ENCODE measurements at places on chromosomes 7 and 10.

DNA sequence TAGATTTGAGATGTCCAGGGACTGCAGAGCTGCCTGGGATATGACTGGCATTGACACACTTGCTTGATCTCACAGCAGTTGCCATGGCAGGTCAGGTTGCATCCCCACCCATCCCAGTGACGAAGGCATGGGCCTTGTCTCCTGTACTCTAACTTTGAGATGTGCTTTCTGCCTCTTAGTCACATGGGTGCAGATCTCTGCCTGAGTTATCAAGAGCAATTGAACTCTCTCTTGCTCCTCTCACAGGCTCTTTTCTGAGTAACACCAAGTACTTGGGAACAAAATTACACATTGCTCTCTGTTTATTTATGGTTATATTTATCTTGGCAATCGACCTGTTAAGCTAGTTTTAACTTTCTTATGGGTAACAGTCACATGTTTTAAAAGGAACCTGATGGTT, 237.3 kb downstream of the NSUN6 start:
- DNase-seq, result no peak

GRCh38 chr10:94281654-94282053, 81.1 kb downstream of the NOC3L start:
- no peak for DNase-seq

GRCh38 chr10:98045785-98046389, 15.5 kb upstream of the CRTAC1 start:
- peak; percentile 61 for DNase-seq

GRCh38 chr10:69925111-69925510, 123.4 kb downstream of the COL13A1 start:
- no peak for DNase-seq

- DNase-seq, result no peak
These were observed 83.0 kb downstream of the ARL4A start for GRCh38 chr7:12770227-12770975.

DNA sequence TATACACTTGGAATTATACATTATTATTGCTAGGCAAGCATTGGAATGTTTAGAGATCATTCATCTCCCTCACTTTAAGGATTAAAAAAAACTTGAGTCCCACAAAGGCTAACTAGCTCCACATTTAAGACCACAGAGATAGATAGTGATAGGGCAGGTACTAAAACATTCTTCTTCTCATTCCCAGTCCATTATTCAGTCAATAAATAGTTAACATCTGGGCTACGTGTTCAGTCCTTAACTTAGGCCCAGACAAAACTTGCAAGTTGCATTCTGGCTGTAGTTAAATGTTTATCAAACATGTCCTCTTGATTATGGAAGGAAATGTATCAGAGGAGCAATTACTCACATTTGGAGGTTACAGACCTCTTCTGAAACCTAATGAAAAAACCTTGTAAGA, 2.4 kb downstream of the GNG11 start:
- DNase-seq, result no peak

GRCh38 chr7:50202052-50202555, 102.4 kb upstream of the IKZF1 start:
- no peak for DNase-seq

DNA sequence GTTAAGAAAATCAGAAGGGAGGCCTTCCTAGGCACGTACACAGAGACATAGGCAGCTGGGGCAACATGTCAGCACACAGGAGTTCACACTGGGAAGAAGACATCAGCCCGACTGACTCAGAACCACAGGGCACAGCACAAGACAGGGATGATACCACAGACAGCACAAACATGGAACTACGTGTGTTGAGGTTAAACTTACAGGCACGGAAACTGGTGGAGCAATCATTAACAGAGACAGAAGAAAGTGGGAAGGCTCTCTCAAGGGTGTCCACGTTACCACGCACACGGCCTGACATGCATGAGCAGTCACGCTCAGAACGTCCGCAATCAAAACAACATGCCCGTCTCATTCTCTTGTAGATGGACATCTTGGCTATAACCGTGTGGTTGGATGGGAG, 636.4 kb downstream of the KCNMA1 start:
- no peak for DNase-seq

GRCh38 chr10:17335065-17335464, 107.0 kb downstream of the VIM start:
- no peak for DNase-seq

GRCh38 chr10:50063100-50063499, 4.7 kb upstream of the WASHC2A start:
- DNase-seq, result no peak

DNA sequence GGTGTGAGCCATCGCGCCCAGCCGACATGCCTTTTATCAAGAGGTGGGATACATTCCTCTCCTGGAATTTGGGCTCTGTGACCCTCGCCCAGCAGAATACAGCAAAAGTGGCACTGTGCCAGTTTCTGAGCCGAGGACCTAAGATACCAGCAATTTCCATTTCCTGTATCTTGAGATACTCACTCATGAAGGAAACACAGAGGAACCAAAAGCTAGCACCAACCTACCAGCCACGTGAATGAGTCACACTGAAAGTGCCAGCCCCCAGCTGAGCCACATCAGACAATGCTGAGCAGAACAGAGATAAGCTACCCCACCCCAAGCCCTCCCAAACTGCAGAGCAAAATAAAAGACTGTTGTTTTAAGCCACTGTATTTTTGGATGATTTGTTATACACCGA, 56.3 kb downstream of the CACUL1 start:
- peak; percentile 40 for DNase-seq

GRCh38 chr10:110364531-110364937, 59.8 kb upstream of the SMNDC1 start:
- peak; percentile 48 for DNase-seq

- no peak for DNase-seq
These were observed 411.6 kb downstream of the GFRA1 start for GRCh38 chr10:115861455-115861854.

- DNase-seq, result no peak
These were observed 17.9 kb downstream of the MMP21 start for GRCh38 chr10:125757742-125758141.

- no peak for DNase-seq
These were observed 21.2 kb upstream of the MYO3A start for GRCh38 chr10:25912866-25913265.

- no peak for DNase-seq
These were observed 19.3 kb downstream of the PROSER2 start for GRCh38 chr10:11842411-11842810.

GRCh38 chr7:15015545-15016314, 113.2 kb upstream of the DGKB start:
- peak; percentile 59 for DNase-seq

DNA sequence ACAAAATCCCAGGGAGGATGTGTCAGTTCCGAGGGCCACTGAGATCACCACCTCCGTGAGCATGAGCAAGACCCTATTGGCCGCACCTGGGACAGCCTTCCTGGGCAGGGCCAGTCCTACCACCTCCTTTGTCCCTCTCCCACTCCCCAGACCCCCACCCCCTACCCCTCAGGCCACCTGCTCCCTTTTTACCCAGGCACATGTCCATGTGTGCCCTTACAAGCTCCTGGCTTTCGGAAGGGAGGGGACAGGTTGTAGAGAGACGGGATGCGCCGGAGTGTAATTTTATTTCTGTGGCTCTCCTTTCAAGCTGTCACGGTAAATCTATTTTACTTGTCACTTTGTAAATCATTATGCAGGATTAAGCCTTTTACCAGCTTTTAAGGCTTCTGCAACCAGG, 20.9 kb downstream of the ZMIZ1 start:
- DNase-seq, result no peak

DNA sequence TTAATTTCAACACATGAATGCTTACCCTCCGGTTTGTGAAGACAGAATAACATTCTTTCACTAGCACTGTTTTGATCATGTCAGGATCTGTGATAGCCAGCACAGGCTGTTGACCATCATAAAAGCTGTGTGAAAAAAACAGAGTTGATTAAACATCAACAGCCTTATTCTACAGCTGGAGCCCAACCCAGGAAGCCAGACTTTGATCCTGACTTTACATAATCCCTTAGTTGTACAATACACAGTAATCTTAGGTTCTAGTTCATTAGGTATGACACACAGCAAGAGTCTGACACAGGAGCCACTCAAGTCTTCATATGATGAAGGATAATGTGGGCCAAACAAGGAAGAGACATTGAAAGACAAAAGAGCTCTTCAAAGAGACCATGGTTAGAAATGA, 11.4 kb downstream of the CYP3A4 start:
- no peak for DNase-seq

GRCh38 chr10:71099731-71100361, 112.5 kb upstream of the UNC5B start:
- DNase-seq, result no peak

GRCh38 chr7:132105096-132105495, 471.2 kb downstream of the PLXNA4 start:
- DNase-seq, result no peak

DNA sequence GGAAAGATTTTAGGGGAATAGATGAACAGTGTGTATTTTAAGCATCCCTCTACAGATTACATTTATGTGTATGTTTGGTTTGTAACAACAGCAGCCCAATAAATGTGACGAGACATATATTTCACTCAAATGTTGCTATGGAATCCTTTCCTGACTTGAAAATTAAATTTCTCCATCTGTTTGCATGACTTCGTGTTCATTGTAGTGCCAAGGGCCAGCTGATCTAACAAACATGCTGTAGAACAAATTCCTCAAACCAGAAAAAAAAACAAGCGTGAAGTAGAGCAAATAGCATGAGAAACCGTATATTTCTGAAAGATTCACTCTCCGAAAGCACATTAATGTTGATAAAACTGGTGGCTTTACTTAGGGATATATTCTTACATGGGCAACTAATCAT, 87.8 kb downstream of the NRCAM start:
- no peak for DNase-seq

DNA sequence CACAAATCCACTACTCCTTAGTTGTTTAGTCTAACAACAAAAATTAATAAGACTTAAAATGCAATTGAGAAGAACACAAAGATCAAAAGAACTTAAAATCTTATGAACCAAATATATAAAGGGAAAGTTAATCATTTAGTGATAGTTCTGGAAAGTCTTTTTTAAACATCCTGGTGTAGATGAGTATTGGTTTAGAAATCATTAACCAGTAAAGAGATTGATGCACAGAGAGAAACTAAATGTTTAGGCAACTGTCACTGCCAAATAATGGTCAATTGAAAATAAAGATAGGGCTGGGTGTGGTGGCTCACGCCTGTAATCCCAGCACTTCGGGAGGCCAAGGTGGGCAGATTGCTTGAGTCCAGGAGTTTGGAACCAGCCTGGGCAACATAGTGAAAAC, 44.9 kb downstream of the SP8 start:
- DNase-seq, result no peak

DNA sequence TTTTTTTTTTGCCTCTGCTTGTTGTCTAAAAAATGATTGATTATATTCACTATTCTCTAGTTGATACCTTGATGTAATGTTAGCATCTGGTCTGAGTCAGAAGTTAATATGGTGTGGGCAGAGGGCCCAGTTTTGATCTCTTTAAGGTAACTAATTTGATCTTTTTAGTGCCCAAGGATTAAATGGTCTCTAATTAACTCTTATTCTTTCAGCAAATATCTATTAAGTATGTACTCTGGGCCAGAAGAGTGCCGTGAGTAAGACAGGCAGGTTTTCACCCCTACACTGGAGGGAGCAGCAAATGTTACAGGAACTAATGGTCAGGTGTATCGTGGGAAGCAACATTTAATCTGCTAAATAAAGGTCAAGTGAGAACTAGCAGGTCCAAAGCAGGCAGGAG, 144.6 kb upstream of the COL1A2 start:
- no peak for DNase-seq

DNA sequence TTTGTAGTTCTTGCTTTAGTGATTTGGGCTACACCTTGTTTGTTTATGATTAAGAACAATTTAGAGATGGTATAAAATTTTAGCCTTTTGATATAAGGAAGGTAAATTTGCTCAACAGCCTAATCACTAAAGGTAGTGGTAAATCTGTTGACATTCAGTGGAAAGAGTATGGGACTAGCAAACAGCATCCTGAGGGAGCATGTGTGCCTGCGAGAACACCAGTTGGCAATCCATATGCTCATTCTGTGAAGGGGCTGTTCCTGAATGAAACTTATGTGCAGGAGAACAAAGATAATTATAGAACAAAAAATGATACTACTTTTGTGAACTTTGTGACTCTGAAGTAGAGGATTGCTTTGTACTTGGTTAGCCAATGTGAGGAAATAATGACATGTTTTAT, 44.0 kb downstream of the CAPZA2 start:
- DNase-seq, result no peak

DNA sequence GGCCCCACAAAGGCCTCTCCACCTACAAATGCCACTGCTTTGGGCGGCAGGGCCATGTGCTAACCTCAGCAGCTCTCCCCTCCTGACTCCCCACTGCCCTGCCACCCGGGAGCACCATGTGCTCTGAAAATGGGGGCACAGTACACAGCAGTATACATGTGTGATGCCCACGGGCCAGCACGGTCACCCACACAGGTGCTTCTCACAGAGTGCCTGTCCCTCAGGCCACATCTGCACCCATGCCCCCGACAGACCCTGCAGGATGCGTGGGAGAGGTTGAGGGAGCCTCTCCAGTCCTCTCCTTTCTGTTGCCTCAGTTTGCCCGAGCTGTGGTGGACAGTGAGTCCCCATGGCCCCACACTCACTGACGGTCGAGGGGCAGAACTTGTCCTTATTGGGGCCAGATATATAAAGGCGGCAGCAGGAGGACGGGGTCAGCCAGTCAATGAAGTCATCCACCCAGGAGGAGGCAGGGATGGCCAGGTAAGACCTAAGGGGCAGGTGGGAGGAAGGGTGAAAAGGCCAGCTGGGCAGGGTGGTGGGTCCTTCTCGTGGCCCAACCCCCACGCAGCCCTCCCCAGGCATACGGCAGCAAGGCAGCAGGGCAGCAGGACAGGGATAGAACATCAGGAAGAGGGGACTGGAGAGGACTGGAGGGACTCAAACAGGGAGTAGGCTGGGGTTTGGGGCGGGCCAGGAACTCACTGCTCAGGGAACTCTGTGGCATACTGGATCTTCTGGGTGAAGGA, 19.6 kb downstream of the NPC1L1 start:
- no peak for DNase-seq

GRCh38 chr10:29895456-29895855, 163.9 kb downstream of the JCAD start:
- no peak for DNase-seq

DNA sequence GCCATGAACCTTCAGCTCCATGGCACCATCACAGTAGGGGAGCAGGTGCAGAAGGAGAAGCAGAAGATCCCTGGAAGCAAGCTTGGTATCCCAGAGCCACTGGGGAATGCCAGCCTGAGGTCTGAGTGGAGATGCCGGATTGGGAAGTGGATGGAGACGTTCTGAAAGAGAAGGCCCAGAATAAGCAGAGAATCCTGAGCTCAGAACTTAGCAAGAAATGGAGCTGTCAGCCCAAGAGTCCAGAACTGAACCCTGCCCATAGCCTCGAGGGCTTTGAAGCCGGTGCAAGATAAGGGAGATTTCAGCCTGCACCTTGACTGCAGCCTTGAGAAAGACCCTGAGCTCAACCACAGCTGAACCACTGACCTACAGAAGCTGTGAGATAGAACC, 13.9 kb upstream of the GDF10 start:
- DNase-seq, result no peak

GRCh38 chr7:2619116-2619515, 12.7 kb upstream of the TTYH3 start:
- no peak for DNase-seq

GRCh38 chr10:80582286-80582960, 44.7 kb downstream of the SH2D4B start:
- DNase-seq, result no peak

- DNase-seq, result no peak
These were observed 227.9 kb downstream of the TCF7L2 start for GRCh38 chr10:113177936-113178335.

Measured in head of caudate nucleus (tissue), 42 donors.